ENCODE measurements at places on chromosomes 7 and 10.

DNA sequence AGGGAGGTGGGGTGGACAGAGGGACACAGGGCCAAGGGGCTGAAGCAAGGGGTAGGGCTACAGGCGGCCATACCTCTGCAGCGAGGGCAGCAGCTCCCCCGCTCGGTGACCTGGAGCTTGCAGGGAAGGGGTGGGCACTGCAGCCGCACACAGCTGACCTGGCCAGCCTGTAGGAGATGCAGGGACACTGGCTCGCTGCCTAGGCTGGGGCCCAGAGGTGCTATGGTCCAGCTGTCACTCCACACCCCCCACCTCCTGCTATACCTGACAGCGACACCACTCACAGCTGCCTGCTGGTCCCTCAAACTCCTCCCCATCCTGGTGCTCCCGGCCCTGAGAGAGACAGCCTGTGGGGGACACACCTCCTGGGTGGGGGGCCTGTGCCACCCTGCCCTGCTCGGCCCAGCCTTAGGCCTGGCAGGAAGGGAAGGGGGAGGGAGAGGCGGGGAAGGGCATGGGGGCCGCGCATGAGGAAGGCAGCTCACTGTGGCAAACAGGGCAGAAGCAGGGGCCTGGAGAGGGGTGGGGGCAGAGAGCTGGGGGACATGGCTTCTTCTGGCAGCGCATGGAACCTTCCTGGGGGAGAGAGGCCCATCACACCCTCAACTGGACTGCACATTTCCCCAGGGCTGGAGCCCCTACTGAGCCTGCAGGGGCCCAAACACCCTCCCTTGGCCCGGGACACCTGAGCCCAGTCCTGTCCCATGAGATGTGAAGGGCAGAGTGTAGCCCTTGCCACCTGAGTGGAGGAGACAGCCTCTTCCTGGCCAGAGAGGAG, 23.9 kb downstream of the ATP6V1F start:
- DNase-seq, result no peak

DNA sequence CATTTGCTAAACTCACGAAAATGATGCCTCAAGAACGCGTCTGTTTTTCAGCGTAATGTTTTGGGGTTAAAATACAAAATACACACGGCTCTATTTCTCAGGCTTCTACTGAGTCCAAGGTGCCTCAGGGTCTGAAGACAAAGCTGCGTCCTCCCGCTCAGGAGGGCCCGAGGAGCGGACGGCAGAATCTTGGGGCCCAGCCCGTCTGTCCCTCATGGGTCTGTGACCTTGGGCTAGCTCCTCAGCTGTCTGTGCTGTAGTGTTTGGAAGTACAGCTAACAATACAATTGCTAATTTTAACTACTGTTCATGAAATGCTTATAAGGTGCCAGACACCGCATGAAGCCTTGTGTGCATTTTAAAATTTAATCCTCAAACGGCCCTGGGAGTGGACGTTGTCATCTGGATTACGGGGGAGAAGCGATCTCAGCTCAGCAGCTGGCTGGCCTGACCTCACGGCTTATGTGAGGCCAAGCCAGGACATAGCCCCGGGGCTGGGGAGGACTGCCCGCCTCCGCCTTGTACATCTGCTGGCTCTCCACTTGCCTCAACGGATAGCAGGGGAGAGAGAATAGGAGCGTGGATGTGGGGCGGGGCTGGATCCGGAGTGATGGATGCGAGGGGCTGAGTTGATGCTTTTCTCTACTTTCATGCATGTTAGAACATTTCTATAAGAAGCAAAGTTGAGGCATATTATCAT, 357.4 kb downstream of the GLRX3 start:
- no peak for DNase-seq

DNA sequence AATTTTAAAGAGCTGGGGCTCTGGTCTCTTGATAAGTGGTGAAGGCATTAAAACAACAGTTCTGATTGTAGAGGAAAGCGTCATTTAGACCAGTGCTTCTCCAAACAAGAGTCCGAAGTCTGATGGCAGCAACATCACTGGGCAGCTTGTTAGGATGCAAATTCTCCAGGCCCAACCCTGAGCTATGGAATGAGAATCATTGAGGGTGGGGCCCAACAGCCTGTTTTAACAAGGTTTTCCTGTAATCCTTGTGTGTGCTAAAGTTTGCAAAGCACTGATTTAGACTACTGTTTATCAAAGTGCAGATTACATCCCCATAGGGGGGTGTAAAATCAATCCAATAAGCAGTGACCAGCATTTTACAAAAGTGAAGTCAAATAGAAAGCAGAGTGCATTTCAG, 2.6 kb upstream of the ZNRF2 start:
- no peak for DNase-seq

- DNase-seq, result no peak
Observed at GRCh38 chr7:156655983-156656382, 15.4 kb downstream of the RNF32 start.

DNA sequence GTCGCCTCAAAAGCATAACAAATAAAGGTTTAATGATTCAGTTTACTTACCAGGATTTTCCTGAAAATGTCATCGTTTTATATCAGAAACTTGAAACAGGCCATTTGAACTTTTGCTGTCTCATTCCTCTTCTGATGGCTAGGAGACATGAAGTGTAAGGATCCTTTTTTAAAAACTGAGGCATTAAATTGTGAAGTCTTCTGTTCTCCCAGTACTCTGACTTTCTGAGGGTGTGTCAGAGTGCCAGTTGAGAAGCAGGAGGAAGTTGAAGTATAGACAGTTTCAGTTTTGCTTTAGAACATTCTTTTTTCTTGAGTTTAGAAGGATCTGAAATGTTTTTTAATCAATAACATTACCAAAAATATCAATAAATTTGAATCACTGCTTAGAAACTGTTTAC, at the start of gene SAMD9L:
Gene SAMD9L, minus strand, starts transcription at position 242 of the 400 bp plus-strand sequence. CDS start 12,414 bp downstream, outside the sequence.
- DNase-seq, result no peak

- no peak for DNase-seq
Observed at GRCh38 chr10:761376-761775, 71.9 kb upstream of the DIP2C start.

- DNase-seq, result no peak
Observed at GRCh38 chr10:107342711-107343110, 178.2 kb upstream of the SORCS1 start.

- DNase-seq, result no peak
Observed at GRCh38 chr7:24825931-24826661, 68.8 kb upstream of the GSDME start.

Data from smooth muscle cell of the brain vasculature (primary cell).